ENCODE measurements at places on chromosomes 2 and 18.

GRCh38 chr2:68812251-68812650 lies 58.9 kb downstream of the BMP10 start:
- no peak for DNase-seq

- DNase-seq = no peak
These were observed 2.4 kb downstream of the GAREM1 start for GRCh38 chr18:32468147-32468845.

- DNase-seq = no peak
These were observed 55.4 kb downstream of the NGEF start for GRCh38 chr2:232957657-232958090.

DNA sequence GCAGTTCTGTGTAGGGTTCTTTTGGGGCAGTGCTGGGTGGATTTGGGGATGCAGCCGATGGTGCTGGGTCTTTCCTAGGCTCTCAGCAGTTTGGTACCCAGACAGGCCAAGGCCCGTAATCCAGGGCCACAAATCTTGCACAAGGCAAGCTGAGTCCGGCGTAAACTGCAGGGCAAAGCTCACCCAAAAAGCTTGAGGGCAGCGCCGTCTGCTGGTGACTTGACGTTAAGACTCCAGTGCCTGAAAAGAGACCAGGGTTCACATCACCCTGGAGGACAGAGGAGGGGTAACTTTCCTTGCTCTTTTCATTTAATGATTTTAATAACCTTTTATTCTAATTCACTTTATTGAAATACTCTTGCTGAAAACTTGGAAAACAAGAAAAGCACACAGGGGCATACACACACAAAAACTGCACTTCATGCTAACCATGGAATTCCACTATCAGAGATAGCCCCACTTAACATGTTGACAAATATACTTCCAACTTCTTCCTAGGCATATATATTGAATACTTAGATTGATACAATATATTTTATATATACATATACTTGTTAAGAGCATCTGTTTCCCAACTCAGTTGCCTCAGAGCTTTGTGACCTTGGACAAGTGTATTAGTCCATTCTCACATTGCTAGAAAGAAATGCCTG lies 38.9 kb downstream of the CNGA3 start:
- peak; percentile 65 for DNase-seq

GRCh38 chr2:174486563-174487107 lies at the start of gene GPR155:
GPR155 (minus strand) TSS chr2:174487029; CDS start chr2:174481956, 5,073 bp downstream.
- DNase-seq = peak; percentile 66

DNA sequence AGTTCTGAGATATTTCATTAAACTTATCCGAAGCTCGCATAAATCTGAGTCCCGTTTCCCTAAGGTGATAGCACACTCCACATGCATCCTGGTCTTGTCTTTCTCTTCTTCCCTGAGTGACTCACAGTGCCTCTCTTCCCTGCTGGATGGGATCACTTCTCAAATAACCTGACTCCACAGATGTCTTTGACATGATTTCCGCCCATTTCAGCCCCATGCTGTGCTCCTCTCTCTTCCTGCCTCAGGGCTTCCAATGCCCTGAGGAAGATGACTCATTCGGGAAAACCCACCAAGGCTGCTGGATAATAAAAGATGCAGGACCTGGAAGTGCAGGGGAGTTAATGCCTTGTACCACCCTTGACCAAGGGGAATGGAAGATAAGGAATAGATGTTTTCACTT lies 441.7 kb upstream of the SOX11 start:
- DNase-seq = no peak

DNA sequence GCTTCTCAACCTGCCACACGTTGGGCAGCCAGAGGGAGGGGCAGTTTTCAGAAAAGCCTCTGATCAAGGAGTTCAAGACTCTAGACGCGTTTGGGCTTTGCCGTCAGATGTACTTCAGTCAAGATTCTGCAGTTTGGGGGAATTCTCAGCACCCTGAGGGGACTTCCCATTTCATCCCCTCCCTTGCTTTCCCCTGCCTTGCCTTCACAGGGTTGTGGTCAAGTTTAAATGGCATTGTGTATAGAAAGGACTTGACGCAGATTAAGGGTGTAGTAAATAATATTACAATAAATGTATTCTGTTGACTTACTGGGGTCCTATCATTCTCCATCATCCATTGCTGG lies 198.3 kb upstream of the NABP1 start:
- no peak for DNase-seq

- DNase-seq = no peak
These were observed 74.4 kb upstream of the YWHAQ start for GRCh38 chr2:9705196-9705595.

- no peak for DNase-seq
These were observed 220.4 kb upstream of the TFPI start for GRCh38 chr2:187774551-187775071.

DNA sequence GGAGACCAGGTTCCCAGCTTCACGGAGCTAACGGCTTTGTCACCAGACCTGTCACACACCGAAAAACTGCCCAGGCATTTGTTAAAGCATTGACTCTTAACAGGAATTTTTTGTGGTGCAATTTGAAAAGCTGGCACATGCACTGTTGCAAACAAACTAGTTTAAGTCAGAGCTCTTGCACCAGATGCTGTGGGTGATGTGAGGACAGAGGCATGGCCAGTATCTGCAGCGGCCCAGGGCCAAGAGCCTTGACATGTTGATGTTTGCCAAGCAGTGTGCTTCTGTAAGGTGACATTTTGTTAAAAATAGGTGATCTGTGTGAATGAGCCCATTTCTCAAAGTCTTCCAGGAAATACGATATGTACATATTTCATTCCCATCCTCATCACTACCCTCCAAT lies 142.5 kb downstream of the MTCL1 start:
- no peak for DNase-seq

GRCh38 chr2:24863641-24864040 lies 56.4 kb downstream of the ADCY3 start:
- DNase-seq = no peak

DNA sequence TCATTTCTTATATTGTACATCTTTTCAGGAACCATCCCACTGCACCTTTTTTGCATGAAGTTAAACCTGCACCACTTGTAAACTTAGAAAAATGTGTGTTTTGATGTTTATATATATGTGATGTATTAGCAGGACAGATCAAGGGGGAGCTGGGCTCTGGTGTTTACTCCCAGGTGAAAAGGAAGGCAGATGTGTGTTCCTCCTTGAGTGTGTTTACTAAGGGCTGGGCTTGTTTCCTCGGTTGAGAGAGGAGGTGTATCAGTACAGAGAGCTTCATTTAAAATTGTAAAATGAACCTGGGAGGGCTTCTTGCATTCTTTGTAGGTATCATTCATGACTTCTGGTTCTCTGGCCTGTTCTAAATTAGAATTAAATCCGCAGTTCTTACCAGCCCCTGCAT lies 14.8 kb downstream of the LPIN1 start:
- DNase-seq = no peak

DNA sequence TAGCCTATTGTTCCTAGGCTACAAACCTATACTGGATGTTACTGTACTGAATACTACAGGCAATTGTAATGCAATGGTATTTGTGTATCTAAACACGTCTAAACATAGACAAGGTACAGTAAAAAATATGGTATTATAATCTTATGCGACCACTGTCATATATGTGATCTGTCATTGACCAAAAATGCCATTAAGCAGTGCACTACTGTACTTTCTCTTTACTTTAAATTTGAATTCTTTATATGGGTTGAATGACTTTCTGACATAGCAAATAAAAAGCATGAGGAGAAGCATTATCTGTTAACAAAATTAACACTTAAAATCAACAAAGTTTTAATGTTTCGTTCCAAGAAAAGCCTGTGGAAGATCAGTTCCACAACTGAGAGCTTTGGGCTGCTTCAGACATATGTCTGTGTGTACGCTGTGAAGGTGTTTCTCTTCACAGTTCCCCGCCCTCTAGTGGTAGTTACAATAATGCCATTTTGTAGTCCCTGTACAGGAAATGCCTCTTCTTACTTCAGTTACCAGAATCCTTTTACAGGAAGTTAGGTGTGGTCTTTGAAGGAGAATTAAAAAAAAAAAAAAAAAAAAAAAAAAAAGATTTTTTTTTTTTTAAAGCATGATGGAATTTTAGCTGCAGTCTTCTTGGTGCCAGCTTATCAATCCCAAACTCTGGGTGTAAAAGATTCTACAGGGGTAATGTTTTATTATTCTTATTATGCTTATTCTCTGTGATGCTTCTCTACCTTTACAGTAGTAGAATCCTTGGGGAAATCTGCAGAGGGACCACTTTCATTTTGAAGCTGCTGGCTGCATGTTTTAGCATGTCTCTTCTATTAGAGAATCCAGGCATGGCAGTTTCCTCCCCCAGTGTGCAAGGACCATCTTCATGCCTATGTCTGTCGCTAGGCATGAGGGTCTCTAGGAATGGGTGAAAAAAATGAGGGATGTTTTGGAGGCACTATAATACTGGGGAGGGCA lies 54.5 kb downstream of the SCN2A start:
- peak; percentile 91 for DNase-seq

DNA sequence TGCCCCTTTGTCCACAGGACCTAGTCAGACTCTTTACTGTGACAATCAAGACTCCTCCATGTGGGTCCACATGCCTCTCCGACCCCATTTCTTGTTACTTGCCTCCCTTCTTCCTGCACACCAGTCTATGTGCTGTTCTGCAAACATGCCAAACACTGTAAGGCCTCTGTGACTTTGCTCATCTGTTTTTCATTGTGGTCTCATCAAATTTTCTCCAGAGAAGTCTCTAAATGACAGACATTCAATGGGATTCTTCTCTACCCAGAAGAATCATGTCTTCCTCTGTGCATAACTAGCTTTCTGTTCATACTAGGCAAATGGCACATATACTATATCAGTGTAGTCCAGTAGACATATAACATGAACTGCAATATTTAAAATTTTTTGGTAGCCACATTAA lies 43.0 kb upstream of the KCNE4 start:
- DNase-seq = no peak

- no peak for DNase-seq
These were observed 264.6 kb upstream of the AGAP1 start for GRCh38 chr2:235229236-235229635.

DNA sequence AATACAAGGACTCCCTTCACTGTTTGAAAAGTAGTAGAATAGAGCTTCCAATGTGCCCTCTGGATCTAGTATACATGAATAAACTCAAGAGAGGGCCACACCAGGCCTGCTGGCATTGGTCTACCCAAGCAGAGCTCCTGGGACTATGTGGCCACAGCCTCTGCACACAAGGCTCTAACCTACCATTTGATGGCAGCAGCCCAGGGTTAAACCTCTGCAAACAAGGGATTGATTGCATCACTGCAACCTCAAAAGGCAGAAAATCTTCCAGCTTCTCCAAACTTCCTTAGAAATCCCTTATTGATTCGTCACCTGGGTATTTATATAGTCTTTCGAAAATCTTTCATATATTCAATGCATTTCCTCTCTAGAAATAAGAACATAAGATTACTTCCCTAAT lies 147.6 kb upstream of the SETBP1 start:
- no peak for DNase-seq

DNA sequence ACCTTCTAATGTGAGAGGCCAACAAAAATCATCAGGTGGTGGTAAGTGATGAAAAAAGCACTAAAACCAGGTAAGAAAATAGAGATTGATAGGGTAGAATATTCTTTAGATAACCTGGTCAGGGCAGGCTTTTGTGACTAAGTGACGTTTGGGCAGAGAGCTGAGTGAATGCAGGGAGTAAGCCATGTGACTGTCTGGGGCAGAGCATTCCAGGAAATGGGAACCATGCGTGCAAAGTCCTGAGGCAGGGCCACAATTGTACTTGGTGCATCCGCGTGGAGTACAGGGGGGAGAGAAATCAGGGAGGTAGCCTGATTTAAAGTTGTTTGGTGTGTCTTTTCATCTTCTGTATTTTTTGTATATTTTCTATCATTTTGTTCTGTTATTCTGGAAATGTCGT lies 102.5 kb downstream of the LYPD6B start:
- DNase-seq = no peak

- no peak for DNase-seq
These were observed 24.2 kb downstream of the PSMD14 start for GRCh38 chr2:161332371-161332967.

DNA sequence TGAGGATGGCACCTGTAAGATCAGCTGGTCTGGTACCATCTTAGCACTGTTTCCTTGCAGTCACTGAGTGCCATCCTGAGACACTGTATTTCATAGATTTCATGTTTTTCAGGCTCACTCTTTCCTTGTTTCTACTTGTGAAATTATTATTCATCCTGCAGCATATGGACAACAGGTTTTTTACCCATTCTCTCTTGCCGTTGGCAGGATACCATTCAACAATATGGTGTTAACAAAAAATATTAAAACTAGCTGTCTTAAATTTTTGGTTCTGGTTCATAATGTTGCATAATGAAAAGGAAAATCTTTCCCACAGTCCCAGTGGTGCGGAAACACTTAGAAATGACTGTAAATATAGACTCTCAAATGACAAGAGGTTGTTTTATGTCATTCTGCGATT lies 23.1 kb upstream of the ATG16L1 start:
- DNase-seq = no peak

DNA sequence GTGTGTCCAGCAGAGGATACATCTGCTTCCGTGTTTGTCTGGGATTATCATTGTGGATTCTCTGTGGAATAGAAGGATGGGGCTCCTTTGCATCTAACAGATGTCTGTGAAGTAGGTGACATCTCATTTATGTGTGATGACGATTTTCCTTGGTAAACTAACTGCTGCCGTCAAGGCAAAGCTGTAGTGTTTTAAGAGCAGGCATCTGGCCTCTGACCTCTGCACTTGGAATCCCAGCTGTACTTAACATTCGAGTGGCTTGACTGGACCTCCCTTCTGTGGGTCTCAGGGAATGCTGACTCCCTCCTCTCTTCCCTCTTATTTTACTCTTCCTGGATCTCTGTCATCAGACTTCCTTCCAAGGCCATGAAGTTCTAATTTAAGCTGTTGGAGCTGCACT lies 56.4 kb downstream of the DCDC2C start:
- peak; percentile 41 for DNase-seq

DNA sequence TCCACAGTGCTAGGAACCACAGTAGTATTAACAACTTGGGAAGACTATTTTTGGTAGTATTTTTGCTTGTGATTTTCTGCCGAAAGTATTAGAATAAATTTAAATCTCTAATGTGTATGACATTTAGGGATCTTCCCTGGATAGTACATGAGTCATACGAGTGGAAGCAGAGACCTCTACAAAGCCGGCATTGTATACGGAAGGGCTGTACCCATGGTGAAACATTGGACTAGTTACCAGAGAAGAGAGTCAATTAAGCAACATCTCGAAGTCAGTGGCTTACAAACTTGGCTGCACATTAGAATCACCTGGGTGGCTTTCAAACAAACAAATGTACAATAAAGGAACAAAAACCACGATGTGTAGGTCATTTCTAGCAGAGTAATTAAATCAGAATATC lies 1131.7 kb upstream of the LRRTM1 start:
- no peak for DNase-seq

DNA sequence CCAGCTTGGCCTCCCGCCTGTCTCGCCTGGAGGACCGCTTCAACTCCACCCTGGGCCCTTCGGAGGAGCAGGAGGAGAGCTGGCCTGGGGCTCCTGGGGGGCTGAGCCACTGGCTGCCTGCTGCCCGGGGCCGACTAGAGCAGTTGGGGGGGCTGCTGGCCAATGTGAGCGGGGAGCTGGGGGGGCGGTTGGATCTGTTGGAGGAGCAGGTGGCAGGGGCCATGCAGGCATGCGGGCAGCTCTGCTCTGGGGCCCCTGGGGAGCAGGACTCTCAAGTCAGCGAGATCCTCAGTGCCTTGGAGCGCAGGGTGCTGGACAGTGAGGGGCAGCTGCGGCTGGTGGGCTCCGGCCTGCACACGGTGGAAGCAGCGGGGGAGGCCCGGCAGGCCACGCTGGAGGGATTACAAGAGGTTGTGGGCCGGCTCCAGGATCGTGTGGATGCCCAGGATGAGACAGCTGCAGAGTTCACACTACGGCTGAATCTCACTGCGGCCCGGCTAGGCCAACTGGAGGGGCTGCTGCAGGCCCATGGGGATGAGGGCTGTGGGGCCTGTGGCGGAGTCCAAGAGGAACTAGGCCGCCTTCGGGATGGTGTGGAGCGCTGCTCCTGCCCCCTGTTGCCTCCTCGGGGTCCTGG lies 3.7 kb upstream of the KHK start:
- no peak for DNase-seq

Data from renal pelvis (tissue), 12 donors.